Endothelial cell of umbilical vein (primary cell): ENCODE measurements at places on chromosomes 1 and 21. TPM values are rescaled to one million over a fixed set of nuclear protein-coding genes. Genes with fewer than 3 reads are reported as not detected.

The HLX gene
- 33.5 and 39.1 TPM in 2 replicates for total RNA-seq

- DNase-seq, result no peak
Measured at GRCh38 chr1:30060738-30061137, 662.6 kb downstream of the MATN1 start.

- DNase-seq, result no peak
Measured at GRCh38 chr1:102853136-102853535, 255.2 kb downstream of the COL11A1 start.

GRCh38 chr1:183807549-183808168 lies 2.7 kb downstream of the RGL1 start:
- DNase-seq, result no peak

- DNase-seq, result no peak
Measured at GRCh38 chr1:116962987-116963639, 38.4 kb upstream of the CD101 start.

DNA sequence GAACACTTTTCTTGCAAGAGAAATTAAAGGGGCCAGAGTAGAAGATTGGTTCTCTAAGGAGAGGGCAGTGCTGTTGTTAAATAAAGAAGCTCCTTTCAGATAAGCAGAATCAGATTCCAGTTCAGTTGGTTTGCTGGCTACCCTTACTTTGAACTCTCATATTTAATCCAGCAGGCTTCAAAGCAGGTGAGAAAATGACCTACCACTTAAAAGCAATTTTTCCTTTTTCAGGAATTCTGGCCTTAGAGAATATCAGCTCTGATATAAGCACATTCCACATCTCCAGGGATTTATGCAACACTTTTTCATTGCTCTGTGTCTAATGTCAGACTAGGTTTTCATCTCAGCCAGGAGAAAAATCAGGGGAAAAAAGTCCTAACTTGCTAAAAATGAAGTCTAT lies 28.7 kb downstream of the WNT2B start:
- no peak for DNase-seq

The KIF2C gene
- 44.3 and 53.7 TPM in 2 replicates for total RNA-seq

DNA sequence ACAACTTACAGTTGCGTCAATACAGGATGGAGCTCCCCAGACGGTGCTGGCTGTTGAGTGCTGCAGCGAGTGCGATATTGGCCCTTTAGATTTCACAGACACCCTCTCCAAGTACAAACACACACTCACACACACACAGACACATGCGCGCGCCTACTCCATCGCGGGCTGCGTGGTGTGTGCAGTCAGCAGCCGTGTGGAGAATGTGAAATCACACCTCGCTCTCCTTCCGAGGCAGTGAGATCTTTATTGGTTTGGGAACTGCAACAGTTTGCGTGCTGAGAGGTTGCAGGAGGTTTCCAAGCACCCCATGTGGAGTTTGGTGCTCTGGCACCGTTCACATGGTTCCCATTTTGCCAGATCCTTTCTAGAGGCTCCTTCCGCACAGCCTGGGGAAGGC lies 372.2 kb downstream of the RRAGC start:
- DNase-seq, result no peak

The MNDA gene
- not detected in 2 replicates for total RNA-seq

GRCh38 chr1:97063532-97063931 lies 341.9 kb downstream of the PTBP2 start:
- DNase-seq, result no peak

DNA sequence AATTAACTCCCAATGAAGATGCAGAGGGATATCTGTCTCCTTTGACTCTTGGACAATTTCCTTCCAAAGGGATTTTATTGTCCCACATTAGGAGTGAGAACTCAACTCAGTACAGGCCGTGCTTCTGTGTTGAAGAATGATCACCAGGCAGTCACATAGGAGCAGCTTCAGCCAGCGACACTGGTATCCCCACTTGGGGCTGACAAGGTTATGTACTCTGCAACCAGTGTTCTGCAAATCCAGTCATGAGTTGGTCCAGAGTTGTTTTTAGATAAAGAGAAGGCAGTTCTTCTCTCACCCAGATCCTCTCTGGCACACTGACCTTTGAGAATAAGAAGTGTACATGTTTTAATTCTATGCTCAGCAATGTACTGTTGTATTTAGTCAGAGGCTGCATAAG lies 415.8 kb downstream of the SETD4 start:
- no peak for DNase-seq

DNA sequence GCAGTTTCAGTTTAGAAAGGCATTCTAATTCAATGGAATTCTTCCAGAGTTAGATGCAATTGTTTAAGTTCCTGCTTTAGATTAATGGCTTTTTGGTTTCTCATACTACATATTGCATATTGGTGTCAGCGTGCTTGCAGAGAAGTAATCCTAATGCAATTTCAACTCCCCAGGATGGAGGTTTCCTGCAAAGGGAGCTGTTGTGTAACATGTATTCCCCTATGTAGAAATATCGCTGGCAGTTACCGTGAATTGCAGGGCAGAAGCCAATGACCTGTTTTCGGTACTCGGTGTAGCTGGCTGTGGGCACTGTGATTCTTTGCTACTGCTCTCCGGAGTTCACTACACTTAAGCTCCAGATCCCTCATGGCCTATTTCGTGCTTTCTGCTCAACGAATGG lies 256.1 kb upstream of the PTBP2 start:
- no peak for DNase-seq

- DNase-seq, result no peak
Measured at GRCh38 chr1:173301507-173301906, 94.4 kb upstream of the TNFSF4 start.

GRCh38 chr1:154874465-154874864 lies 4.4 kb upstream of the KCNN3 start:
- DNase-seq, result no peak

The PCP4L1 gene
- total RNA-seq, result not detected in 2 replicates

DNA sequence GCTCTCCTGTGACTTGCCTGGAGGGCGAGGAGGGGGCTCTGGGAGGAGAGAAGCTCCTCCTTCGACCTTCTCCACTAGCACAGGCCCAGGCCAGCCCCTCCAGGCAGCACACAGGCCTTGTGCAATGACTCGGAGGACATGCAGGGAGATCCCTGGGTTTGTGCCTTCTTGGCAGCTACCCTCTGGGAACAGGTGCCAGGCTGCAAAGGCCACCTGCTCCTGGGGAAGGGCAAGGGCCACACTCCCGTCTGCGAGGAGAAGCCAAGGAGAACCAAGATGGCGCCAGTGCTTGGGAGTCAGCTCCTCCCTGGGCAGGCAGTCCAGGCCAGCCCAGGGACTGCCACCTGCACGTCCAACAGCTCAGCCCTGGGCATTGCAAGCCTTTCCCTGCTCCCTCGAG lies 15.3 kb downstream of the CASZ1 start:
- DNase-seq, result no peak

- DNase-seq, result no peak
Measured at GRCh38 chr1:1198423-1199140, 7.8 kb downstream of the TNFRSF18 start.

DNA sequence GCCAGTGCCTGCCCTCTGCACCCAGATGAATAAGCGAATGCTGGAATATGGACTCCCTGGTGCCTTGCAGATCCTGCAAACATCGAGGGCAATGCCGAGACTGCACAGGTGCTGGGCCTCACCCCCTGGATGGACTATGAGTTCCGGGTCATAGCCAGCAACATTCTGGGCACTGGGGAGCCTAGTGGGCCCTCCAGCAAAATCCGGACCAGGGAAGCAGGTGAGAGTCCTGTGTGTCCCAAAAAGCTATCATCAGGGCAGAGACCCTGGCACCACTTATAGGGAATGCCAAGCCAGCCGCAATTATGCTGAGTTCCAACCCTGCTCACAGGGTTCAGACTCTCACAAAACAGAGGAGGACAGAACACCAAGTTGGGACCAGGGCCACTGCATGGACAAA lies 17.2 kb downstream of the TMEM81 start:
- DNase-seq, result no peak

The MAP3K21 gene
- total RNA-seq, result 0.74 and 0.95 TPM in 2 replicates

The NLRP3 gene
- 0.07 and 0.24 TPM in 2 replicates for total RNA-seq

DNA sequence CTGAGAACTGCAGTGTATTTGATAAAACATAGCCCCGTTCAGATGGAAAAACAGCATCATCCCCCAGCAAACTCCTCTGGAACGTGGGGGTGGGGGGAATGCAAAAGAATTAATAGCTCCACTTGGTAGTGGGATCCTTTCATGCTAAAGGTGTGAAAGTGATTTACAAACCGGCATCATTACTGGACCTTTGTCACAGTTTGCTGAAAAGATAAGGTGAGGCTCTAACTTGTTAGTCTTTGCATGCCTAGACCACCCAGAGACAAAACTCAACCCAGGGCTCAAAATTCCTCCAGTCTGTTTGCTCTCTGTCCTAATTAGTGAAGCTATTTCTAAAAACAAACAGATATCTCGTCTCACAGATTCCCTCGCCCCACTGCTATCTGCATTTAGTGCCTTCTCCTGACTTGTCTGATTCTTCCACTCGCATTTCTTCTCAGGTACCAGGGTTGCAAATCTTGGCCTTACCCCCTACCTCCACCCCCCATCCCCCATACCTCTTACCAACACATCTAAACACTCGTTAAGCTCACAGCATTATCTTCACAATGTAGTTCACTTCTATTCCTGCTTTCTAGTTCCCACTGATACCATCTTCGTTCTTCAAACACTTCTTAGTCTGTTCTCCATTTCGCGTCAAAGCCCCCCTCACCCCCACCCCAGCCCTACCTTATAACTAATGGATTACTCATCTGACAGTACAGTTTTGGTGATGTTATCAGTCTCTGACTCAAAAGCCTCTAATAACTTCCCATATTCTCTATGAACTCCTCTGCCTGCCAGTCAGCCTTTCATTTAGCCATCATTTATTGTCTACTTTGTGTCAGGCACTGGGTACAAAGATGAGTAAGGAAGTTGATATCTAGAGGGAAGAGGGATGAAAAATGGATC lies 11.8 kb downstream of the IER5 start:
- DNase-seq, result no peak
